ENCODE measurements at places on chromosomes 11 and 22.

- DNase-seq = peak; percentile 74
Measured at GRCh38 chr22:37904572-37905533, 1.2 kb upstream of the MICALL1 start.

- DNase-seq = no peak
Measured at GRCh38 chr11:47215366-47215910, 664 bp downstream of the DDB2 start.

DNA sequence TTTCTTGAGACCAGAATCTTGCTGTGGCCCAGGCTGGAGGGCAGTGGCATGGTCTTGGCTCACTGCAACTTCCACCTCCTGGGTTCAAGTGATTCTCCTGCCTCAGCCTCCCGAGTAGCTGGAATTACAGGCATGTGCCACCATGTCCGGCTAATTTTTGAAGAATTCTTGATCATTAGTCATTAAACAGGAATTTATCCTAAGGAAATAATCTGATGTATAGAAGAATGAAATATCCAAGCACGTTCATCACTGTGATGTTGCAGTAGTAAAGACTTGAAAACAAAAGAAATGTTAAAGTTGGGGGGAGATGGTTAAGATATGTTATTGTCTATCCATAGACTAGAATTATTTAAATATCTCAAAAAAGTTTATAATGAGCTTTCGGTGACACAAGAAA, 23.6 kb downstream of the CBL start:
- DNase-seq = no peak

DNA sequence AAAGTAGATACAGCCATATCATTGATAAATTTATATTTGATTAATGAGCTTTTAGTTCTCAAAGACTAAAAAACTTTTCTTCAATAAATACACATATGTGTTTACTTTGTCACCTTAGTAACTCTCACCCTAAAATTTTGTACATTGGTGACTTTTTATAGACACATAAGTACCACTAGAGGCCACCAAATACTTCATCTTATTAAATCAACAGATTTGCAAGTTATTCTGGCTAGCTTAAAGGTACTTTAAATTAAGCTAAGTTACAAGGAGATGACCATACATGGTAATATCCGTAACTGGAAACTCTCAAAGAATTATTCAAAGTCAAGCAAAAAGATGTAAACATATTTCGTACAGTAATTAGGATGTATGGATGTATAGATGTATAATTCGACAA, 112.2 kb downstream of the SBF2 start:
- DNase-seq = no peak

- no peak for DNase-seq
Measured at GRCh38 chr11:95373241-95373640, 142.2 kb upstream of the SESN3 start.

DNA sequence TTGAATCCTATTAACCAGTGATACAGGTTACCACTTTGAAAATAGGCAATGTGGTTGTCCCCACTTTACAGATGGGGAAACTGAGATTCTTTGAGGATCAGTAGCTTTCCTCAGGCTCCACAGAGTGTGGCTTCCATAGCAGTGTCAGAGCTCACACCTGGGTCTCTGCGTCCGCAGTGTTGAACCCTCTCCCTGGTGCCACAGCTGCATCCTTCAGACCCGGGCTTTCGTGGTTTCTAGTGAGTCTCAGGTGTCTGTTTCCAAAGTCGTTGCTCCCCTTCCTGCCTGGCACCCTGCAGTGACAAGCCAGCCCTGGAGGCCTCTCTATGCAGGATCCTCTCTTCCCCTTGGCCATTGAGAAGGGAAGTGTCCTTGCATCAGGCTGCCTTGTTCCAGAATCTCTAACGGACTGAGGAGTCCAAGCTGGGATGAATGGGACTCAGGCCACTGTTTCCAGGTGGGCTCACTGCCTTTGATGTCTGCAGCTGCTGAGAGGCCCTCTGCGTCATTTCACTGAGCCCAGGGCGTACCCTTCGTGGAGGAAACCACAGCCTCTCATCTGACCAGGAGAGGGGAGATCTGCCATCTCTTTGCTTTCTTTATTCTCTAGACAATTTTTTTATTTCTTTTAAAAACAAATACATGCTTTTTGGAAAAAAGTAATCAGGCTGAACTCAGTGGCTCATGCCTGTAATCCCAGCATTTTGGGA, 48.4 kb upstream of the MICAL2 start:
- DNase-seq = peak; percentile 28

DNA sequence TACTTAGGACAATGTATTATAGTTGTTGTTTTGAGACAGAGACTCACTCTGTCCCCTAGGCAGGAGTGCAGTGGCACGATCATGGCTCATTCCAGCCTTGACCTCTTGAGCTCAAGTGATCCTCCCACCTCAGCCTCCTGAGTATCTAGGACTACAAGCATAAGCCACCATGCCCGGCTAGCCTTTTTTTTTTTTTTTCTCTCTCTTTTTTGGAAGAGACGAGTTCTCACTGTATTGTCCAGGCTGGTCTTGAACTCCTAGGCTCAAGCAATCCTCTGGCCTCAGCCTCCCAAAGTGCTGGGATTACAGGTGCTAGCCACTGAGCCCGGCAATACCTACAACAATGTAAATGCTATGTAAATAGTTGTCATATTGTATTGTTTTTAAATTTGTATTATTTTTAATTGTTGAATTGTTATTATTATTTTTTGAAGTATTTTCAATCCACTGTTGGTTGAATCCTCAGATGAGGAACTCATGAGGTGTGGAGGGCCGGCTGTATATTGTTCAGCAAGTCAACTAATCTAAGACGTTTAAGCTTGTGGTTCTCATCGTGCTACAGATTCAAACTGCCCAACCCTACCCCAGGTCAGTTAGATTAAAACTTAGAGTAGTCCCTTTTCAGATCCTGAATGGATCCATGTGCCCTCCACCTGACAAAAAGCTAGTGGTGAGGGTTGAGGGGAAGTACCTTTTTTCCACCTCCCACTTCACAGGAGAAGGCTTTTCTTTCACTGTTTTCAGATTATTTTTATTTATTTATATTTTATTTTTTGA, 11.9 kb upstream of the ZNF280A start:
- no peak for DNase-seq

DNA sequence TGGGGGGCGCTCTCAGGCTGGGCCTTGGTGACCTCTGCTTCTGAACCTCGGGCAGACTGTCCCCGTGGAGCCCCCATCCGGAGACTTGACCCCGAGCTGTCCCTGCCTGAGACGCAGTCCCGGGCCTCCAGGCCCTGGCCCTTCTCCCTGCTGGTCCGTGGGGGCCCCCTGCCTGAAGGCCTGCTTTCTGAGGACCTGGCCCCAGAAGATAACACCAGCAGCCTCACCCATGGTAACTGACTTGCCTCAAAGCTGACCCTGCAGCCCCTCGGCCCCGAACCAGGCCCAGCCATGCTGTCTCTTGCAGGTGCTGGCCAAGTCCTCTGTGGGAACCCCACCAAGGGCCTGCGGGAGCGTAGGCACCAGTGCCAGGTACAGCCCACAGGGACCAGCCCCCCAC, 8.9 kb downstream of the LMNTD2 start:
- no peak for DNase-seq

DNA sequence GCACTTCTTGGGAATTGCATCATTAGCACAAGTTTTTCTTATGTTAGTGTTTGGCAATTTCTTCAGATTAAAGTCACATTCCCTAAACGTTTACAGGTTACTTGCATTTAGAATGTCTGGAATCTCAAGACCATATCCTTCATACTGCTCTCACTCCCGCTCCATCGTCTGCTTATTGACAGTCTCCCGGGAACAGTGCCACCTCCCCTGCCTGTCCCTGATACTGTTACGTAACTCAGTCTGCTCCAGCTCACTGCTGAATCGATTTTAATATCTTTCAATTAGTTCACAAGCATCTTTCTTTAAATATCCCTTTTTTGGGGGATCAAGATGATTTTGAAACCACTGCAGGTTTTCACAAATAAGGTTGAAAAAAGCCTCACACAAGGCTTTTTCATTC, 48.2 kb downstream of the GLYATL2 start:
- DNase-seq = no peak

GRCh38 chr22:48979482-48979881, 848.2 kb downstream of the BRD1 start:
- DNase-seq = peak; percentile 86

- DNase-seq = peak; percentile 90
Measured at GRCh38 chr11:119361056-119361787, 14.7 kb upstream of the MFRP start.

DNA sequence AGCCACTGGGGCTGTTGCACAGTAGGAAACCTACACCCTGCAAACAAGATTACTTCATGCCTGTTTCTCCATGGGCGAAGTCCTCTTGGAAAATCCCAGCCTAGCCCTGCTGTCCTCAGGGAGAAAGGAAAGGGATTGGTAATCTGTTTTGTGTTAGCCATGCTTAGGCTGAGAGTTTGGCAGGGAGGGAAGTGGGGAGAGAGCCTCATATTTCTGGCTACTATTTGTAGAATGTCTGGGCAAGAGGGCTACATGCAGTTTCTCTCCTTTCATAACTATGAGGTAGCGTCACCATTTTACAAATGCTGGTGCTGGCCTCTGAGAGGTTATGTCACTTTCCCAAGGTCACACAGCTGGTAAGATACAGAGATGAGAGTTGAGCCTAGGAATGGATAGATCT, 737 bp upstream of the MFRP start:
- no peak for DNase-seq

GRCh38 chr22:49519117-49519737, 308.4 kb downstream of the BRD1 start:
- no peak for DNase-seq

- no peak for DNase-seq
Measured at GRCh38 chr11:72688929-72689328, 14.7 kb upstream of the PDE2A start.

GRCh38 chr11:67492801-67493547, 10.1 kb downstream of the AIP start:
- peak; percentile 80 for DNase-seq

GRCh38 chr11:30196400-30197206, 34.2 kb upstream of the FSHB start:
- DNase-seq = peak; percentile 94

GRCh38 chr11:131089727-131090245, 173.5 kb upstream of the SNX19 start:
- DNase-seq = no peak

All from endodermal cell (in vitro differentiated cells).